ENCODE measurements at places on chromosomes 7 and 10.
A peak's percentile ranks its signal among the peaks of the same experiment; 100 is the strongest.

- no peak for DNase-seq
Observed at GRCh38 chr7:139431459-139431858, 52.0 kb downstream of the KLRG2 start.

- DNase-seq, result no peak
Observed at GRCh38 chr10:129849853-129850252, 114.2 kb downstream of the EBF3 start.

GRCh38 chr7:30159698-30160143 lies 24.9 kb downstream of the MTURN start:
- peak; percentile 49 for DNase-seq

GRCh38 chr7:64863021-64863420 lies 40.1 kb upstream of the ZNF273 start:
- no peak for DNase-seq

DNA sequence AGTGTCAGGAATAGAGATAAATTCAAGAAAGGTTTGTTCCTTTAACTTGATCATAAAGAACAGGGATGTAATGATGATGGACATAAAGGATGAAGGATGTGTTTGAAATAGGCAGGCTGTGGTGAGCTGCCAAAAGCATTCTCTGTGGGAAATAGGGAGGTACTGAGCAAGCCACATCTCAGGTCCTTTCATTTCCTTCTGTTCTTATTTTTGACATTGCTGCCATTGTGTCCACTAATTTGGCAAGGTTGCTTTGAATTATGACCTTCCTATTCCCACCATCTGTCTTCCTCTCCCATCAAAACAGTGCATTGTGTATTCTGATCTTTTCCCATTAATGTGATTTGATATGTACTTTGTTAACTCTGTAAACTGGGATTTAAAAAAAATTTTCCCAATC lies 9.4 kb downstream of the SCRN1 start:
- no peak for DNase-seq

DNA sequence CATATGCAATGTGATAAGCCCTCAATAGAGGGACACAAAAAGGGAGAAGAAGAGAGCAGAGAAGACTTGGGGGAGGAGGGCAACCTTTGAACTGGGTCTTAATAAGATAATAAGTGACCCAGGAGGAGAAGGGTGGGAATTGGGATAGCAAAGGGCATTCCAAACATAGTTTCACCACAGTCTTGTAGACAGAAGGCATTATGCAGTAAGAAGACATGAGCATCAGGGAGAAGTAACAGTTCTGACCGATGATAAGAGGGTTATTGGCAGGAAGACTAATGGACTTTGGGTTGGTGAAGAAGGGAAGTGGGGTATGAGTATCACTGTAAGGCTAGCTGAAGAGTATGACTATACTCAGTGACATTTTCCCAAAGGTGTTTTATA lies 63.6 kb downstream of the TES start:
- no peak for DNase-seq

DNA sequence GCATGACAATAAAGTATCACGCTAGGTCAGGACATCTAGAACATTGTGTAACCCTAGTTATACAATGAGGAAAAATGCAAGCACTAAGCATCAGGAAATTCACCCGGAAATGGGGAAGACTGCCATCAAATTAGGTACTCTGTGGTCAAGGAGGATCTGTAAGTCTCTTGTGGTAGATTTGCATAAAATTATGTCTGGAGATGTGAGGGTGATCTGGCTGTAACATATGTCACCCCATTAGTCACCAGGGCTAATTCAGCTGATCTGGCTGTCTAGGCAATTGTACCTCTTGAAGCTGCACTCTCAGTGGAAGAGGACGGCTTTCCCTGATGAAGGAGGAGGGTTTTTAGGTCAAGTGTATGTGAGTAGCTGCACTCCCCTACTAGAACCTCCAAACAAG lies 14.8 kb downstream of the AKR1D1 start:
- no peak for DNase-seq

DNA sequence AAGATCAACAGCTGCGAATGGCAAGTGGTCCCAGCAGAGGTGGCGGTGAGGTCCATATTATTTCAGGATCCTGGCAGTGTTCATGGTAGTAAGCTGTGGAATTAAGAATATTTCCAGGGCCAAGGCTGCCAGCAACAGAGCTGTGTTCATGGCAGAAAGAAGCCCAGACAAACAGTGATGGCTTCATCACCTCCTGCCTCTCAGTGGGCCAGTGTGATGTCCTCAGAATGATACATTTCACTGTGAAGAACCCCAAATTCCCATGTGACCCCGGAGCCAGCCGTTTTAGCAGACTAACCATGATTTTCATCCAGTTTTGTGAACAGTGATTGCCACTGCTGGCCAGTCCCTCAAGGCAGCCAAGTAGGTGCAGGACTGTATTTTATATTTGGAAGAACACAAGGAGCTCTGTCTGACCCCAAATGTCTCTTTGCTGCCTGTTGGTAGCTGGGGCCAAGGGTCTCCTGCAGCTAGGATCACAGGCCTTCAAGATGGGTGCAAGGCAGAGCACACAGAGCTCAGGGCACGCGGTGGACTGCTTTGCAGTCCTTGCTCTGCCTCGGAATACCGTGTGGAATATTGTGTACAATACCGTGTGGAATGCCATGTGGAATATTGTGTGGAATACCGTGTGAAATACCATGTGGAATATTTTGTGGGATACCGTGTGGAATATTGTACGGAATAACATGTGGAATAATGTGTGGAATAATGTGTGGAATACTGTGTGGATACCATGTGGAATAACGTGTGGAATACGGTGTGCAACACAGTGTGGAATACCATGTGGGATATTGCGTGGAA lies 132.3 kb upstream of the CHST15 start:
- DNase-seq, result peak; percentile 68

DNA sequence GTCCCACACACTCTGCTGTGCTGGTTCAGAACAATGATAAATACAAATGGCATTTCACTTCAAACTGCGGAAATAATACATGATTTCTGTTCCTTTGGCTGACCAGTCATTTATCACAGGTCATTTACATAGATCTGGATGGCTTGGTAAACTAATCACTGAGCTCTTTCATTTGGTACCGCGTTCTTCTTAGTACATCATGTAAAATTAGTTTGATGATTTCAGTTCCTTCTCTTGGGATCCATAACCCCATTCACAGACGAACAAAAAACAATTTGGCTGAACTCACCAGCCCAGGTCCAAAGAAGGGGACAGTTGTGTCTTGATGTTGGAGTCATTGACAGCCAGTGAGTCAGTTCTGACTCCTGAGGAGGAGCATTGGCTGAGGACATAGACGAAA lies 689.8 kb downstream of the INHBA start:
- no peak for DNase-seq

DNA sequence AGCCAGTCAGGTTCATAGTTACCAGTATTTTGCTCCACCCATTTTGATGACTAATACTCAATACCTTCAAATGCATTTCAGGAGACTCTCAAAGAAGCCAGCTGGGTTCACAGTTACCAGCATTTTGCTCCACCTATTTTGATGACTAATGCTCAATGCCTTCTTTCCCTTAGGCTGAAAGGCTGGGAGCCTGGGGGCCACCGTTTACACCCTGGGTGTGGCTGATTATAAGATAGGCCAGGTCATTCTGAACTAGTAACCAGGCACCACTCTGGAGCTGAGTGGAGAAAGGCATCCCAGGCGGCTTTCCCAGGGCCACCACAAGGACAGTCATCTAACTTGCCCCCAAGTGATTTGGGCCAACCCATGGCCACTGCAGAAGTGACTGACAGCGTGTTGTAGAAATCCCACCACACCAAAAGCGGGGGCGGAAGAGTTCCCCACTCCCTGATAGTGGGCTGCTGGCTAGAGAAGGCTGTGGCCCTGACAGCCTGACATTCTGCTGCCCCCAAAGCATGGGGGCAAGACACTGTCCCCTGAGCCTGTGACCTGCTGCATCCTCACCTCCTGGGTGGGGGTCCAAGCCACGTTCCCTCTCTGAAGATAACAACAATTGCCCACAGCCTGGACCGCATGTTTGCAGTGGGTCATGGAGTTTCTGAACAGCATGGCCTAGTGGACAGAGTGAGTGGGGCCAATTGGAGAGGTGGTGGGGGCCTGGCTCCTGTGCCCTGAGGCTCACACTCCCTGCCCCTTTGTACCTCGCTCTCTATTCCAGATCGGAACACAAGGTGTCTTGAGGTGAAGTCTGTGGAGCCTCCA lies 23.0 kb upstream of the ZNF488 start:
- DNase-seq, result no peak

DNA sequence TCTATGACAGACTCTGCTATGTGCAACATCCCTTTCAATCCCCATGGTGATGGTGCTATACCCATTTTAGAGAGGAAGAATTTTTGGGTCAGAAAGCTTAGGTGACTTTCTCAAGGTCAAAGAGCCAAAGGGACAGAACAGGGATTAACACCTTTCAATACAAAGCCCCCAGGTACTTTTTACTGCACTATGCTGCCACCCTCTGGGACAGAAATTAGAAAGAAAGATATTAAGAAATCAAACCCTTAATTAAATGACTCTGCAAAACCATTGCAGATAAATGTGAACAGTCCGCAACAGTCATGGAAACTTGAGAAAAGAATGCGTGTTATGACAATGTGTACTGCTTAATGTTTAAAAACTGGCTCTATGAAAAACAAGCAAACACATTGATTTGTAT lies 673.7 kb downstream of the MAGI2 start:
- DNase-seq, result no peak

DNA sequence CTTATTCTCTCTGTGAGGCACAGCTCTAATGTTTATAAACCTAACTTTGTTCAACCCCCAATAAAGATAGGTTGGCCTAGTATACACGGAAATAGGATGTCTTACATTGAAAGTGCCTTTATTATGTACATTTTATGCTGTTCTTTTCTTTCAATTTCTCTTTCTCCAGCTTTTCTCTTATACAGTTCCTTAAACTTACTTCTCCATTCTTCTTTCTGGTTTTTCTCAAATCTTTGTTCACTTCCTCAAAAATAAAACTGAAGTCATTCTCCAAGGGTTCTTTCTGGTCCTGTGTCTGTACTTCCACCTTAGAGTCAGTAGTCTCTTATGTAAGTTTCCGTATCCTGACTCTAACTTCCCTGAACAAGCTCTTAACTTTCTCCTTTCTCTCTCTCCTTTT lies 29.2 kb upstream of the NAMPT start:
- no peak for DNase-seq

DNA sequence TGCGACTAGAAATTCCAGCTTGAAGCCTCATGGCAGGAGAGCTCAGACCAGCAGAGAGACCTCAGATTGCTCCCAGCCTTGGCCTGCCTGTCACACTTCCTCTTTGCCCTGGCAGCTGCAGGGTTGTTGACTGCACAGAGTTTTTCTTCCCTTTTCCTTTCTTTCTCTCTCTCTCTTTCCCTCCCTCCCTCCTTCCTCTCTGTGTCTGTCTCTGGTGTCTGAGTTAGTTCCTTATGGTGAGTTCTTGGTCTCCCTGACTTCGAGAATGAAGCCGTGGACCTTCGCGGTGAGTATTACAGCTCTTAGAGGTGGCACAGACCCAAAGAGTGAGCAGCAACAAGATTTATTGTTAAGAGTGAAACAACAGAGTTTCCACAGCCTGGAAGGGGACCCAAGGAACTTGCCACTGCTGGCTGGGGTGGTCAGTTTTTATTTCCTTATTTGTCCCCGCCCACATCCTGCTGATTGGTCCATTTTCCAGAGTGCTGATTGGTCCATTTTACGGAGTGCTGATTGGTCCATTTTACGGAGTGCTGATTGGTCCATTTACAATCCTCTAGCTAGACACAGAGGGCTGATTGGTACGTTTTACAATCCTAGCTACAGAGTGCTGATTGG lies 266.3 kb downstream of the RPS24 start:
- no peak for DNase-seq

DNA sequence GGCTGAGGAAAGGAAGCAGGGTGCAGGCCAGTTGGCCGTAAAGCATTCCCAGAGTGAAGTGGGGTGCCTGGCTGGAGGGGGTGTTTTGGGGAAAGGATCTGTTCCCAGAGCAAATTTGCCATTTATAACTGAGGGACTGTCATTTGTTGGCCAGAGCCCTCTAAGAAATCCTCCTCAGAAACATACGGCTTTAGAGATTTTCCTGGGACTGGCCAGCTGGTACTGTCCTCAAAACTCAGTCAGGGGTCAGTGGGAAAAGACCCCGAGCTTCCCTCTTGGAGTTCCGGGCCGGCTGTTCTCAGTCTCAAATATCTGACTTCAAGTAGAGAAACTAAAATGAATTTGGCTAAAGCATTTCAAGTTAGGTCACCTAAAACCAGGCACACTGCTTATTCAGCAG lies 55.9 kb downstream of the ETV1 start:
- DNase-seq, result no peak

GRCh38 chr10:1567152-1567551 lies 170.2 kb downstream of the ADARB2 start:
- no peak for DNase-seq

DNA sequence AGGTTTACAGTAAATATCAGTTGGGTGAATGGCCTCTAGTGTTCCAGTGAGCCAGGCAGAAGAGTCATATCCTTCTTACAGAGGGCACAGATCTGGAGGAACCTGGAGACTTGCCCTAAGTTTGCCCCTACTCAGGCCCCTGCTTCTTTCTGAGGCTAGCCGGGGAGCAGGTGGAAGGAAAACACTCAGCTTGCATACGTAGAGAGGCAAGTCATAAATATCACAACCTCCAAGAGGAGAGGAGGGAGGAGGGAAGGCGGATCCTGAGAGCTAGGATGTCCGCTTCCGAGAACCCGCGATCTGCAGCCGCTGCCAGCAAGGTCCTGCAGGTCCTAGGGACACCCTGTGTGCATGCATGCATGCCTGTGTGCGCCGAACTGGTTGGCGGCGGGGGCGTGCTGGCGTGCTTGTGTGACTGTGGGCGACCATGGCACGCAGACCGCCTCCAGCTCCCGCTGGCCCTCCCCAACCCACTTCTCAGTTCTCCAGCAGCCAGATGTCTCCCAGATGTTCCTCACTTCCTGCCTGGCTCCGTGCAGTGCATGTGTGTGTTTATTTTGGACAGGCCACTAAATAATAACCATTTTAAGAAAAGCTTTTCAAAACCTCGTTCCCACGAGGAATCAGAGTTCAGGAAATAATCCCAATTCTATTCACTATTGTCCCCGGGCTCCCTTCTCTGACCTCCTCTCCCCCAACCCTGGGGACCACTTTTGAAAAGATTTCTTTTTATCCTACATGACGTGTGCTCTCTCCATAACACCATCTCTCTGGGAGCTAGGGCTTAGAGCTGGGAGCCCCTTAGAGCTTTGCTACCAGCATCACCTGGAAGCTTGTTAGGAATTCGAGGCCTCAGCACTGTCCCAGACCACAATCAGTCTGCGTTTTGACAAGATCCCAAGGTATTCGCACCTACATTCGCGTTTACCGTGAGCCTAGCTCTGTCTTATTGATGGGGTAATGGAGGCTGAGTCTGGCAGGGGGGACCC lies 32.4 kb downstream of the UNC5B start:
- no peak for DNase-seq
